Ureter (tissue), 1 donor: ENCODE measurements at places on chromosomes 2 and 18. TPM values are rescaled to one million over a fixed set of nuclear protein-coding genes. Genes with fewer than 3 reads are reported as not detected.

The UGT1A7 gene
- total RNA-seq = 7.7 TPM

The CNDP1 gene
- total RNA-seq = 0.31 TPM

The ZNF521 gene
- 11.6 TPM for total RNA-seq

The BMP10 gene
- total RNA-seq = not detected

The NOSTRIN gene
- 31.4 TPM for total RNA-seq

The CAPN10 gene
- 34.4 TPM for total RNA-seq

The CHRNG gene
- total RNA-seq = not detected

- no peak for DNase-seq
Measured at GRCh38 chr2:167550448-167550847, 662.2 kb downstream of the XIRP2 start.

DNA sequence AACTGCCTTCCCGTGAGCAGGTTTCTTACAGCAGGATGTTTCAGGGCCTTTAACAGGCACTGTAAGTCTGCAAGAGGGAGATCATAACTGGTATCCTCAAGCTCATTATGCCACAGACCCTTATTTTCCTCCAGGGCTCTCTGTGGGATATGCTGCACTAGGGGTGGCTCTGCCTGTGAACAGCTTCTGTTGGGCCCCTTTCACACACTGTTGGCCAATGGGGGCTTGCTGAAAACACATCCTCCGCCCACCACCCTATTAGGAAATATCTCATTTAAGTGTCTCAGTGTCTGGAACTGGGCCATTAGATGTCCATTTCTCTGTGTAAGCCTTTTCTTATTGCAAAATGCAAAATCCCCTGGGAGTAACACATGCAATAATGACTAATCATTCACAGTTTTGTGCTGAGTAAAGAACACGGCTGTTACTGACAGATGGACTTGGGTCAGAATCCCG, 414.3 kb upstream of the HS6ST1 start:
- no peak for DNase-seq

GRCh38 chr2:122081751-122082150, 326.3 kb downstream of the TSN start:
- no peak for DNase-seq

- no peak for DNase-seq
Measured at GRCh38 chr2:127420039-127420864, 2.0 kb downstream of the PROC start.

DNA sequence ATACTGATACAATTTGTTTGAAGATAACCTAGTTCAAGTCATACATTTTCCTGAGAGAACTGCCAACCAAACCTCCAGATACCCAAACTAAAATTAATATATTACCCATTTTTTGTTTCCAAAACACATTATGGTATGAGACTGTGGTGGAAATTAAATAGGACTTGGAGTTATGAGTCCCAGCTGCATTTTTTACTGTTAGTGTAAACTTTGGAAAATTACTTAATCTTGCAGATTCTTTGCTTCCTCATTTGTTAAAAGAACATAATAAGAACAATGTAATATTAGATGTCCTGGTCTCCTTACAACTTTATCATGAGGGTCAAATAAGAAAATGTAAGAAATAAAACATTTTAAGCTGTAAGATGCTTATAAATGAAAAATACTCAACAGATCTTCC, 98.2 kb upstream of the TRIB2 start:
- no peak for DNase-seq

DNA sequence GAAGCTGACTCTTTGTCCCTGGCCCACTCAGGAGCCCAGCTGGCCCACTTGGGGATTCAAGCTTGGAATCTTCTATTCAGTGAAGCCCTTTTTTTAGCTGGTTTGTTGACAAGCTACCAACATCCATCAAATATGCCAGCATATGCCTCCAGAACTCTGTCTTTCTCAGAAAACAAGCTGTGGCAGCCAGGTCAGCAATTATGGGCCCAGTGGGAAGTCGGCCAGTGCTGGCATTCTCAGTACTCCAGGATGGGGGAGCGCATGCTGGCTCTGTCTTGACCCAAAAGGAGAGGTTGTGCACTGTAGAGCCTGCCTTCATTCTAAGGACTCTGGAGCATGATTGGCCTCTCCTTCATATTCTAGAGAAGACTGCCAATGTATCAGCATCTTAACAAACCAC, 401.5 kb downstream of the CNTNAP5 start:
- no peak for DNase-seq

GRCh38 chr2:232698556-232699091, 1.5 kb downstream of the GIGYF2 start:
- DNase-seq = no peak
